Activated naive CD4-positive, alpha-beta T cell (primary cell): ENCODE measurements at places on chromosomes 3 and 15.
A peak's percentile ranks its signal among the peaks of the same experiment; 100 is the strongest.

DNA sequence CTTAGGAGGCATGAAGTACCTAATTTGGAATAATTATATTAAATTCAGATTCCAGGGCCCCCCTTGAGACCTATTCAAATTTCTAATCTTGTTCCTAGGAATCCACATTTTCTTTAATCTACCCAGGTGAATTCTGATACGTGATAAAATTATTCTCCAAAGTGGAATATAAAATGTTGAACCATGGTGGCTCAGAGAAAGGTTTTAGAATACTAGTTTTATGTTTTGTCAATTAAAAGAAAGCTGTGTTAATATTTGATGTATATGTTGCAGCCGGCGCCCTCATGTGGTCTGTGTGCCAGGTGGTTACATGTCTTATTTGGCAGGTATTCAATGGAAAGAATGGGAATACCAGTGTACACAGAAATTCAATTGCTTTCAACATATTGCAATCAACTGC, 321.8 kb downstream of the FEZF2 start:
- no peak for DNase-seq

DNA sequence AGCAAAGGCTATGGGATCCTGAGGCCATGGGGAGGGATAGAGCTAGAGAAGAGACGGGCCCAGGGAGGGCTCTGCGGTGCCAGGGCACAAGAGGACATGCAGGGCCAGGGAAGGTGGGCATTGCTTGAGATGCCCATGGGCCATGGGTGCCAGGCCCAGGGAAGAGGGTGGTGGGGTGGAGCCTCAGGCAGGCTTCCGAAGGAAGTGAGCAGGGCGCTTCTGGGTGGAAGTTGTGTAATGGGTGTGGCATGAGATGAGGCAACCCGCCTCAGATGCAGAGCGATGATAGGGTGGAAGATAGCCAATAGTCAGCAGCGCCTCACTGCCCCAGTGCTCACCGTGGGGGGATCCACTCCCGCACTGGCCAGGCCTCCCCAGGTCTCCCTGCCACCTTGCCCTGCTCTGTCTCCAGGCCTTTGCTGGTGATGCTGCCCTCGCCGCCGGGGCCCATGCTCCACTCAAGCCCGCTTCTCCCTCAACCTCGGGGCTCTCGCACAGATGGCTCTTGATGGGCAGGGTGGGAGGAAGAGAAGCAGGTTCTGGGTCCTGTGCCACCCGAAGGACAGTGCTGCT, 51.4 kb downstream of the DNAJB8 start:
- DNase-seq: no peak

GRCh38 chr3:41600616-41601015, 361.3 kb downstream of the ULK4 start:
- no peak for DNase-seq

- no peak for DNase-seq
These were observed 82.8 kb downstream of the RORA start for GRCh38 chr15:61146091-61146930.

- DNase-seq: no peak
These were observed 216.5 kb upstream of the CGNL1 start for GRCh38 chr15:57159767-57160166.

DNA sequence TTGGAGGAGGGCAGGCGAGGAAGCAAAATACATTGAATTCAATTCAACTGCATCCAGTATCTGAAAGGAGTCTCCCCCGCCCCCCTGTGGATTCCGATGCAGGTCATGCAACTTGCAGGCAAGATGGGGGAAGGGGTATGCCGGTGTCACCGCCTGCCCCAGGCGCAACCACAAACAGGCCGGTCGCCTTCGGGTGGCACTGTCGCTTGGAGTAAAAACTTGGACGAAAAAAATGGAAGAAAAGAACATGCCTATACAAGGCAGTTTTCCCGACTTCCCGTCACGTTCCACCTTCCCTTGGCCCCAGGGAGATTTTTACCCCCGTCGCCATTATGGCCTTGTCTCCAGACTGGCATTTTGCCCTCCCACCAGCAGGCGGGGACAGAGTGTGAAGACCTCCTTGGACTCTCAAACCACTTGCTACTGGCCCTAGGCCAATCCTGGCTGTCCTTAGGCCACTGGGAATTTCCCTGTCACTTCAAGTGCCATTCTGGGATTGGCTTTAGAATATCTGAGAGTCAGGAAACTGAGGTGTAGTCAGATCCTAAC, 1.6 kb upstream of the NTRK3 start:
- no peak for DNase-seq

DNA sequence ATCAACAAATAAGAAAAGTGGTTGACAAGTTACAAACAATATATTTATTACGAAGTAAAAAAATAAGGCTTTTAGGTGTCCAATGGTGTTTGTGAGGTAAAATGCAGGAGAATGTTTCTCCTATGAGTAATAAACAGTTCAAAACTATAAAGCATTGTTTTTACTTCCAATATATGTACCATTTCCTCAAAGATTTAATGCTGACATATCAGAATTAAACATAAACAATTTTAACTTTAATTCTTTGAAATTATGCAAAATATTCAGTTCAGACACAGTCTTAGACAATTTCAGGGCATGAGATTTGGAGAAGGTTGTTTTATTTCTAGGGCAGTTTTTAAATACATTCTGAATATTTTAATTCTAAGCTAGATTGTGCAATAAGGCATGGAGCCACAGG, 602.5 kb upstream of the DPPA4 start:
- no peak for DNase-seq

DNA sequence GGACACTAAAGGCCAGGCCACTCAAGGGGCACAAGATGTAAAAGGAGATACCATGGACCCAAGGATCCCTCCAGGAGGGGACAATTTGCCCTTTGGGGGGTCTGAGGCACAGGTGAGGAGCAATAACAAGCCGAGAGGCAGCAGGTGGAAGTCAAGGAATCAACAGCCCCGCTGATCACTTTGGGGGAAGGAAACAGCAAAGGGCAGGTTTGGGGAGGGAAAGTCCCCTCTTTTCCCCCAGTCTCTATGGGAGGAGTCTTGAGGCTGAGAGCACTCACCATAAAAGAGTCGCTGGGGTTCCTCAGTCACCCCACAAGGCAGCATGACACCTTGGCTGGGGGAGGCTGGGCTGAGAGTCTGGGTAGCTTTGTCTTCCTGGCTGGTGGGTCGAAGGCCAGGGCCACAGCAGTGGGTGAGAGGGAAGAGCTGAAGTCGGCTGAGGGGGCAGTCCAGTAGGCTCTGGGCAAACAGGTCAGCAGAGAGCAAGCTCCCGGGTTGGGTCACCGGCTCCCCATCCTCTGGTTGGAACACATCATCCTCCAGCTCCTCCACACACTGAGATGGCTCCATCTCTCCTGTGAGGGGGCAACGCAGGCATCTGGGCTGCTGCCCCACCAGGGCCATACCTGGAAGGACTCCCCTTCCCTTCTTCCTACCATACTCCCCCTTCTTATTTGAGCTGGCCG, 3.0 kb downstream of the BMF start:
- DNase-seq: no peak

- no peak for DNase-seq
These were observed 22.0 kb downstream of the SPATA12 start for GRCh38 chr3:57082481-57082880.

GRCh38 chr3:66390013-66390412, 110.8 kb downstream of the LRIG1 start:
- DNase-seq: no peak

DNA sequence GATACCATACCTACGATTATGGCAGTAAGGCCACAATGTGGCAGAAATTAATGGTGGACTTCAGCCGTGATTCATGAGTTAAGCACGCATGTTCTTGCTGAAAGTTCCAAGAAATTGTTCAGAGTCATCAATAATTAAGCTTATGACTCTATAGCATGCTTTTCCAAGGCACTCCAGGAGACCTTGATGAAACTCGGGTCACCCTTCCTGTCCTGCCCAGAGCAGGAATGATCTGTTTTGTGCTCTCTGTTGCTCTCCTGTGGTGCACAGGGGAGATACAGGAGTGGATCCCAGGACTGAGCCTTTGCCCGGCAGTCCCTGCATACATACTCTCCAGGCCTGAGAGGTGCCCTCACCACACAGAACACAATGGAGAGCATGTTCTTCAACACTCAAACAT, 141.6 kb upstream of the SLC2A2 start:
- DNase-seq: no peak

DNA sequence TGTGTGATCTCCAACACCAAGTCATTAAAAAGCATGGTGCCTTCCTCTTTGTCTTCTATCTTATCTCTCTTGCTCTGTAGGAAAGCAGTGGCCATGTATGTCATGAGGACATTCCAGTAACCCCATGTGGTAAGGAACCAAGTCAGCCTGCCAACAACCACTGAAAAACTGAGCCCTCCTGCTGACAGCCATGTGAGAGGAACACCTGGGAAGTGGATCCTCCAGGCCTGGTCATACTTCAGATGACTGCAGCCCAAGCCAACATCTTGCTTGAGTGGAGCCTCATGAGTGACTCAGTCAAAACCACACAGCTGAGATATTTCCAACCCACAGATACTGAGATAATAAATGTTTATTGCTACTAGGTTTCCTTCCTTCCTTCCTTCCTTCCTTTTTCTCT, 597.3 kb downstream of the ZIC1 start:
- no peak for DNase-seq

DNA sequence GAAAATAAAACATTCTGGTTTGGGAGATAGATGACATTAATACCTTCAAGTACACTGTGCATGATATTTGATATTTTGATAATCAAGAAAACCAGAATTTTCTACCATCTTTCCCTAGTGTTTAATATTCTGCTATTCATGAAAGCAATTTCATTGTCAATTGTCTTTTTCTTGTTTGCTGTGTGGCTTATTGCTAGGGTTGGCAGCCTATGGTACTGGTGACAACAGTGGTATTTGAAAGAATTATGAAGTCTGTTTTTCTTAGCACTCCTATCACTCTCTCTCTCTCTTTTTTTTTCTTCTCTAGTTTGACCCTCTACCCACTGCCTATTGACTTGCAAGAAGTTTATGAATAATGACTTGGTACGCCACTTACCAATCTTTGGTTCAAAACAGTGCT, 15.4 kb downstream of the RNF13 start:
- DNase-seq: no peak

DNA sequence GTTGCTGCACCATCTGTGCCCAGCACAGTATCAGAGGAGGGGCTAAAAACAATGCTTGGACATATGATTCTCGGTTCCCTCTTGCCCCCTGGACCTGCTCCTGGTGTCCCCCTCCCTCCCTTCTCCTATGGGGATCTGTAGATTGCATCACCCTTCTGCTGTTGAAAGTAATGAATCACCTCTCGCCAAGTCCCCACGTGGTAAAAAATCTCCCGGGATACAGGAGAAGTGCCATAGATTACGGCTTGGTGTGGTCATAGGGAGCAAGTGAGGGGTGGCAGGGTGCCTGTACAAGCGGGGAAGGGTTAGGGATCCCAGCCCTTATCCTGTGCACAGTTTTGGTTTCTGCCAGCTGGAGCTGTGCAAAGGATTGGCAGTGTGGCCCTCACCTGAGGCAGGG, 37.7 kb downstream of the AMOTL2 start:
- DNase-seq: no peak

DNA sequence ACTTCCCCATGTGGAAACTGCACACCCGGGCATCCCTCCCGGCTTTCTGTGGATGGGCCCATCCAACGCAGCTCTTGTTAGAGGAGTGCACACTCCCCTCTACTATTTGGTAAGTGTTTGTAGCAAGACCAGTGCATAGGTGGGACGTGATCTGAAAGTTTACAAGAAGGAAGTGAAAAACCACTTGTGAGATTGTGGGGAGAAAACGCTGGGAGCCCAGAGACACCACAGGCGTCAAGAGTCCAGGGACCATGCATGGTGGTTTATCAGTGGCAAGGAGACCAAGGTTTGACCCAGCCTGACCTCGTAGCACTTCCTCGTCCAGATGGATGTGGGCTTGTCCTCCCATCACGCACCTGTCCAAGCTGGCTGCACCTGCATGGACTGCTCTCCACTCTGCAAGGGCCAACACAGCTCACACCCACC, 51.6 kb downstream of the ATP10A start:
- DNase-seq: no peak

DNA sequence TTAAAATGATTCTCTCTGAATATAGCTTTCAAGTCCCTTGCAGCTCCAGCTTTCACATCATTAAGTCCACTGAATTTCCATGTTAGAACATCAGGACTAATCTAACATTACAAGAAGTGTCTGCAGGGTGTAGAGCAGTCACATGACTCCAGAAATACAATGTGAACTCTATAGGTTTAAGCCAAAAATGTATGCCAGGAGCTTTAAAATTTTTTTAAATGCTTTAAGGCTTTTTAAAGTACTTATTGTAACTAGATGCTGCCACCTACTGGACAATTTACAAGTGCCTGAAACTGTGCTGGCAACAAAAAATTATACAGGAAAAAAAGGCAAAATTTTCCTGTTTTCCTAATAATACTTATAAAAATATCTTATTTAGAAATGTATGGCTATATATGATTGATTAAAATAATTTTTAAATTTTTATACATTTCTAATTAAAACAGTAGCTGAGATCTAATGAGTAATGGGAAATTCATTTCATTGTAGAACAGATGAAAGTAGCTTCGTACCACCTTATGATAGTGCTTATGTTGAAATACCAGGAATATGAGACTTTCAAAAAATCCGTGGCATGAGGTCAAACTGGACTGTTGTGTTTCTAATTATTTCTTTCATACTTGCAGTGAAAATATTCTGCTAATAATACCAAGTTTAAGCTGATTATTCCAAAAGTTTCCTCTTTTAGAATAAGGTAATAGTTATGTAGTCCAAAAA, 25.7 kb downstream of the FSIP1 start:
- no peak for DNase-seq

DNA sequence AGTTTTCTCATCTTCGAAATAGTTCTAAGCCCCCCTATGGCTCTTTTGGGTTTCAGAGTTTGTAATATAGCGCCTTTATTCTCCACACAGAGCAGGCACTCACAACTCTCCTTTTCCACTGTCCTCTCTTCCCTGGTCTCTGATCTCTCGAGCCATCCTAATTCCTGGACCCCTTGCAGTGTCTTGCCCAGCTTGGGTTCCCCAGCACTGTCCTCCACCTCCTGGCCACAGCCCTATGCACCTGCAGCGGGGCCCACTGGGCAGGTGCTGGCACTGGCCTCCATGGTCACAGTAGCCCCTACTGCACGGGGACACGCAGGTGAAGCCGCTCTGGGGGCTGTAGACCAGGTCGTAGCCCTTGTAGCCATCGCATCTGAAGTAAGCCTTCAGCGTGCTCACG, 27.9 kb downstream of the MUC20 start:
- DNase-seq: no peak

GRCh38 chr3:120418446-120418845, 32.3 kb downstream of the FSTL1 start:
- DNase-seq: no peak

- no peak for DNase-seq
These were observed 66.0 kb downstream of the KBTBD8 start for GRCh38 chr3:67064105-67064504.

GRCh38 chr3:129553171-129553570, 10.2 kb downstream of the H1-8 start:
- no peak for DNase-seq

- DNase-seq: peak; percentile 14
These were observed 195.4 kb upstream of the LPP start for GRCh38 chr3:187958432-187959003.

DNA sequence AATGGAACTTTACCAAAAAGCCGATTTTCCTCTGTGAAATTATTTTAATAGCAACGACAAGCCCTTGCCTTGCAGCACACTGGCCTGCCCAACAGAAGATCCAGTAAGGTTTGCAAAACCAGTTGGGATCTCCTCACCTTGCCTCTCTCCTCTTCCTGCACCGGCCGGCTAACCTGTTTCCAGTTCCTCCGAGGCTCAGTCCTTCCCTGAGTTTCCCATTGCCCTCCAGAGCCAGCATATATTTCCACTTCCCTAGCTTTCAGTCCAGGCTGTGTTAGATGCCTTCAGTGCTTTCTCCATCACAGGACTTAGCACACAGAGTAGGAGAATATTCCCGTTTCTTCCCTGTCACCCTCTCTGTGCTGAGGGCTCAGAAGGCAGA, 60.3 kb downstream of the NOX5 start:
- no peak for DNase-seq
